ENCODE measurements at places on chromosomes 5 and 9.

DNA sequence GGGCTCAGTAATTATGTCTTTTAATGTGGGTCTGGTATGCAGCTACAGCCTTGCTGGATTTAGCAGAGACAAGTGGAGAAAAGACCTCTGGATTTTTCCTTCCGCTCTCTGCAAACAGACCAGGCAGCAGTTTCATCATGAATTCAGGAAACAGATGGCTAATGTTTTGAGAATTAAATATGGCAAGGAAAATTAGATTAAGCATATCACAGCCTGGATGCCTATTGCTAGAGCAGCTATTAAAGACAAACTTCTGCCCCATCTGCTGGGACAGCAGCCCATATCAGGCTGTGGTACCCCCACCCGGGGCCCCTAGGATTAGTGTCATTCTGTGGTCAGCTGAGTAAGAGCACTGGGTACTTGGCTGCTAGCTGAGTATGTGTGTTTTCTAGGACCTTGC is 6.2 kb downstream of the SKP2 start:
- no peak for DNase-seq

GRCh38 chr5:22542340-22542739 is 310.8 kb downstream of the CDH12 start:
- no peak for DNase-seq

- no peak for DNase-seq
These were observed 64.7 kb upstream of the RICTOR start for GRCh38 chr5:39138892-39139291.

DNA sequence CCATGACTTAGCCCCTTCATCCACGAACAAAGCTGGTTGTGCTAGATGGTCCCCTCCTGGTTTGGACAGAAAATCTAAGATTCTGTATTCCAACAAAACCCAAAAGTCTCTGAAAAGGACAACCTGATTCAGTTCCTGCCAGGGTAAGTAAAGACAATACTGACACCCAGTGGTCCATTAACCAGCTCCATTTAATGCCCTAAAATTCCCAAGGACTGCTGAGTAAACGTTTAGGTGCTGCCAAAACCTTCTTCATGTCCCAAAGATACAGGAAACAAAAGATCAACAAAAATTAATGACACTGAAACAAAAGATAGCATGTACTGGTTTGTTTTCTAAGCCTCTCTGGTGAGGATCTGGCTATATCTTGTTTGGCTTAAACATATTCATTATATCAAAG is 25.3 kb upstream of the PPP1R2B start:
- DNase-seq: no peak

GRCh38 chr5:173866243-173866857 is 21.8 kb upstream of the CPEB4 start:
- no peak for DNase-seq

- DNase-seq: no peak
These were observed 13.8 kb downstream of the ABO start for GRCh38 chr9:133261103-133261752.

DNA sequence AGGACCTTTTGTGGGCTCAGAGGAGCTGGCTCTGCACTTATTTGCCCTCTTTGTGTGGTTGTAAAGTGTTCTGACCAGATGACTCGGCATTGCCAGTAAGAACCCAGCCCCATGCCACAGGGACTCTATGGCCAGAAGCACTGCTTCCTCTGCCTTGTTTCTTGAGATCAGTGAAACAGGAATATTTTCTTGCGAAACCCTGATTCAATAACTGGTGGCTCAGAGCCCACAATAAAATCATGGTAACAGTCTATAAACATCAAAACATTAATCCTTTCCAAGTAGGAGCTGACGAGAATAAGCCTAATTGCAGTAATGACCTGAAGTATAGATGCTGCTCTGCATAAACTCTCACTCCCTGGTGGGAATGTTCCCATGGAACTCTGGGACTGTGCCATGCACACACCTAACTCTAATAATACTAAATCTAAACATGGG is 344.3 kb downstream of the ZNF608 start:
- no peak for DNase-seq
